ENCODE measurements at places on chromosomes 3 and 15.

DNA sequence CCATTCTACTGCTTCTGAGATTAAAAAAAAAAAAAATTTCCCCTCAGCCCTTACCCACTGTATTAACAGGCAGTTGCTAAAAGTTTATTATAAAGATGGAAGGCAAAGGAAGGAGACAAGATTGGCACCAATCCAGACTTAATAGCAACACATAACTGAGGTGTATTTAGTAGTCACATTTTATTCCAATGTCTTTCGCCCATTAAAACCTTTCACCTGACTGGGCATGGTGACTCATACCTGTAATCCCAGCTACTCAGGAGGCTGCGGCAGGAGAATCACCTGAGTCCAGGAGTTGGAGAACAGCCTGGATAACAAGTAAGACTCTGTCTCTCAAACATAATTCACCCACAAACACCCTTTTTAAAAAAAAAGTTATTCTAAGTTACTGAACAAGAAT, 4.4 kb downstream of the ACAP2 start:
- DNase-seq, result no peak

GRCh38 chr15:66477011-66477410, 20.6 kb downstream of the SNAPC5 start:
- no peak for DNase-seq

- peak; percentile 85 for DNase-seq
Observed at GRCh38 chr3:134374791-134375581, 739 bp upstream of the AMOTL2 start.

DNA sequence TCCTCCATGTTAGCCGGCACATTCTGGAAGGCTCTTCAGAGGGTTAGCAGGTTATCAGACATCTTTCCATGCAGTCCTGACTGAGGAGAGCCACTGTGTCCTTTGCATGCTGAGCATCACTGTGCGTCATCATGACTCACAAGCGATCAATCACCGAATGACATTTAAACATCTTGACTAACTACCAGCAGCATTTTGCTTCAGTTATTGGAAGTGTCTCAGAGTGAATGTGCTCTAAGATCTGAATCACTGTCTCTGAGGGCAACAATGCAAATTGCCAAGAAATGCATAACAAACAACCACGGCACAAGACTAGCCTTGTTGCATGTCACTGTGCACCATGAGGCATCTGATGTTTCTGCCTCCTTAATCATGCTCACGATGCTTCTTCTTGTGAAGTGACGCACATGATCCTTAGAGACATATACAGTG, 18.3 kb upstream of the ATP8B4 start:
- no peak for DNase-seq
